ENCODE measurements at places on chromosomes 4 and X.

DNA sequence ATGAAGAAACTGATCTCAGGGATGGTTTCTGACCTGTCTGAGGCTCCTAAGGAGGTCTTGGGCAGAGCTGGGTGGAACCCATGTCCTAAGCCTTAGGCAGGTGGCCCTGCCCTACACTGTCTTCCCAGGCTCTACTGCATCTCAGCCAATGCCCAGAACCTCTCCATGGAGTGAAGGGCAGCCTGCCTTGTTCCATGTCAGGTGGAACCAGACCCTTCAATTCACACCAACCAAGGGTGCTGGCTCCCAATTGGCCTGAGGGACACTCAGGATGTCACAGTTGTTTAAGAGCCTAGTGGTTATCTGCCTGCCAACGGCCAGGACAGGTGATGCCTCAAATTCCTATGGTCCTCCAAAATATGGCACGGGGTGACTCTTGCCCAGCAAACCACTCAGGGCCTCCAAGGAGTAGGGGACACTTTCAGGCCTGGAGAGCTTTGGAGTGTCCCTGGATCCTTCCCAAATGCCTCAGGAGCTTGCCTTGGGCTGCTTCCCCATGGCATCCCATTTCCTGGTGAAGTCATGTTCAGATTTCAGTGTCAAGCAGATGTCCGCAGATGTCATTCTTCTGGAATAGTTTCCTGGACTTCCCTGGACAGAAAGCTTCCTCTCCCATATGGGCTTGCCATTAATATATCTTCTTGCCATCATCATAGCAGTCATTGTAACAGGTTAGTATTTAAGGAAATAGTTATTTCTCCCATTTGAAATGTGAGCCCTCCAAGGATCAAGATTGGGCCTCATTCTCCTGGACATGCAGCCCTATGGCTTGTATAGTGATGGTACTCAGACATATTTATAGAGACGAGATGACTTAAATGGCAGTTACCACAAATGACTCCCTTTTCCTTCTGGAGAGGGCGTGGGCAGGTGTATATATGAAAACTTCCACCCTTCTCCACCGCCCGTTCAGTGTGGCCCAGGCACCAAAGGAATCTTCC lies 67.1 kb downstream of the MED28 start:
- no peak for DNase-seq

DNA sequence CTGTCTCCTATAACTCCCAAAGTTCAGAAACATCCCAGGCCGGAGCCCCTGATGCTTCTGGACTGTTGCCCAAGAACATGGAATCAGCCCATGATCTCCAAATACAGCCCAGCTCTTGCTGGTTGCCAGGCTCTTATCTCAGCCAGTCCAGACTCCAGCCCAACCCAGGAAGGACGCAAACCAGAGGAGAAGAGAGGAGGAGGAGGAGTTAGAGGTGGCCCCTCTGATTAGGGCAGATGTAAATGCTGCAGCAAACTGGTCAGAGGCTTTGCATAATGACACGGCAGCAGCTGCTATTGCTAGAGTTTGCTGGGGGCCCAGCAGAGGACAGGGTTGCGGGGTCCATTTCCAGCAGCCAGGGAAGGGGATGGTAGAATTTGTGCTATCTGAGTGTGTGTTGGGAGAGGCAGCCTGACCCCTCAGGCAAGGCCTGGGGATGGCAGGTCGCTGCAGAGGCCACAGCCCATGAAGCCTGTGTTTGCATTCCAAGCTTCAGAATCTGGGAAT lies 4.2 kb upstream of the OTUD5 start:
- DNase-seq, result peak; percentile 65

GRCh38 chr4:39495446-39496213 lies 31.6 kb downstream of the UGDH start:
- DNase-seq, result no peak

- DNase-seq, result no peak
Observed at GRCh38 chrX:2967998-2968909, 38.1 kb upstream of the ARSH start.

DNA sequence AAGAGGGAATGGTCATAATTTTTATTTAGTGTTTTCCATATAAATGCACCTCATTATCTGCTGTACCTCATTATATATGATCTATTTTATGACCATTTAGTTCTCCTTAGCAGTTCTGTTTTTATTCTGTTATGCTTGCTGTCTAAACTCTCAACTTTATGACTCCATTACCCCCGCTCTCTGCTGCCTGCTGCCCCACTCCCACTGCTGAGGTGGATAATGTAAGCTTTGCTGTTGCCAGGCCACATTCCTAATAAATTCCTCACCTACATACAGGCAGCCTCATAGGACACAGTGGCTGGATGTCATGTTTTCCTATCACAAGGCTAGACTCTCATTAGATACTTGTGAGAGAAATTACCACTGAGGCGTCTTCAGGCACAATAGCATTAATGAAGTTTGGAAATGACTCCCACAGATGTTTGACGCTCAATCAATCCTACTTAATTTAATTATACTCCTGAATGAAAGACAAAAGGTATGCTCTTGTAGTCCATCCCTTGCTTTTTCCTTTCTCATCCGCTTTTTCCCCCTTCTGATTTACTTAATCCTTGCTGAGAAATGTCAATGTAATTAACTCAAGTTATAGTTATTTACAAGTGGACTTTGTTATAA lies 497.5 kb upstream of the IGFBP7 start:
- DNase-seq, result no peak

Data from OCI-LY7 (cell line).